Pulmonary artery endothelial cell (primary cell): ENCODE measurements at places on chromosomes 6 and 20.

DNA sequence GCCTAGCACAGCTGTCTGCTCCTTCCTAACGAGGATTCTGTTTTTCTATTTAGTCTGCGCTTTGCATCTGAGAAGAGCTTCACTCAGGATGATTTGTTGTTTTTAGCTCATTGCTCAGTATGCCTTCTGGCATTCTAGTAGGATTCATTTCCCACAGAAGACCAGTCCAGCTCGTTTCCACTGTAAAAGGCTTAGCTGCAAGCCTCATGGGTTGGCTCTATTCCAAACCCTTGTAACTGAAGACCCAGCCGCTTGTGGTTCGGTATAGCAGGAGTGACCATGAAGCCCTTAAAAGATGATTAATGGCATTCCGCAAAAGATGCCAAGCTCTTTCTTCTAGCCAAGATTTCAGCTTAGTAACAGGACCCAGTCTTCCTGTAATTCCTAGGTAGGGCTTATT, 7.2 kb downstream of the ADGRF1 start:
- peak; percentile 73 for DNase-seq

GRCh38 chr6:30104661-30105060, 8.2 kb downstream of the TRIM31 start:
- DNase-seq, result no peak

DNA sequence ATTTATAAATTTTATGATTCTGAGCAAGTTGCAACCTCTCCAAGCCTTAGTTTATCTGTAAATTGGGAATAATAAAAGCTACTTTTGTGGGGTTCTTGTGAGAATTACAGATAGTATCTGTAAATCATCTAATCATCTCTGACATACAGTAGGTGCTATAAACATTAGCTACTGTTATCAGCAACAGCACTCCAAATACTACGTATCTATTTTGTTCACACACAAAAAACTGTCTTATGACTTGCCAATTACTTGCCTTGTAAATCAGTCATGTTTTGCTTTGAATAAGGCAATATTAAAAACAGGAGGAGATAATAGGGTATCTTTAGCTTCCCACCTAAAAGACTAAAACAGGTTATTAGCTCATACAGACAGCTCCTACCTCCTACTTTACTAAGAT, 36.7 kb downstream of the DTNBP1 start:
- no peak for DNase-seq

DNA sequence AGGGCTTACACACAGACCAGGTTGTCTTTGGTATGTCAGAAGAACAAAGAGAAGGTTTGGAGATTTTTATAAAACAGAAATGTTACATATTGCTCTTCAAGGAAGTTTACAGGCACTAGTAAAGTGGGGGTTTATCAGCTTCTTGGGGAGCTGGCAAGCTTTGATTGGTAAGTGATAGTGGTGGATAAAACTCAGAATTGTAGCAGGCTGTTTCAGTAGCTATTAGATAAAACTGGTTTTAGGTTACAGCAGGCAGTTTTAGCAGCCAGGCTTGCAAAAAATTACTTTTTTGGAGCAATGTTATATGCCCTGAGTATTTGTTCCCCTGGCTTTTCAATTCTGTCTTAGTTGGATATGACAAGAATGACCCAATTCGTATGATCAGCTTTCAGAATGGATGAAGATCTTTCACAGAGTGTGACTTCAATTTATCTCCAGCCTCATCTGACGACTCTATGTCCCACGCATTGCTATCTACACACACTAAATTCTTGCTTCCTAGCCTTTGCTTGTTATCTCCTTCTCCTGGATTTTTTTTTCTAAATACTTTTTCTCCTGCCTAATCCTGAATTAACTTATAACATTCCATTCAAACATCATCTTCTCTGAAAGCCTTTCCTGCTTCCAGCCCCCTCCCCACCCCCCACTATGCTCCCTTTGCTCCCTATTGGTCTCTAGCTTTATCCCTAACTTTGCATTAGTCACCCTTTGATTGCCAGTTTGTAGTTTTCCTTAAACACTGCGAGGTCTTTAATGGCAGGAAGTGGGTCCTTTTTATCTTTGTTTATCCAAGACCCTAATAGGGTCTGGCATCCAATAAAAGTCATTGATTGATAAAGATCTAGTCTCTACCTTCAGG, 1.0 kb upstream of the TOMM34 start:
- no peak for DNase-seq

DNA sequence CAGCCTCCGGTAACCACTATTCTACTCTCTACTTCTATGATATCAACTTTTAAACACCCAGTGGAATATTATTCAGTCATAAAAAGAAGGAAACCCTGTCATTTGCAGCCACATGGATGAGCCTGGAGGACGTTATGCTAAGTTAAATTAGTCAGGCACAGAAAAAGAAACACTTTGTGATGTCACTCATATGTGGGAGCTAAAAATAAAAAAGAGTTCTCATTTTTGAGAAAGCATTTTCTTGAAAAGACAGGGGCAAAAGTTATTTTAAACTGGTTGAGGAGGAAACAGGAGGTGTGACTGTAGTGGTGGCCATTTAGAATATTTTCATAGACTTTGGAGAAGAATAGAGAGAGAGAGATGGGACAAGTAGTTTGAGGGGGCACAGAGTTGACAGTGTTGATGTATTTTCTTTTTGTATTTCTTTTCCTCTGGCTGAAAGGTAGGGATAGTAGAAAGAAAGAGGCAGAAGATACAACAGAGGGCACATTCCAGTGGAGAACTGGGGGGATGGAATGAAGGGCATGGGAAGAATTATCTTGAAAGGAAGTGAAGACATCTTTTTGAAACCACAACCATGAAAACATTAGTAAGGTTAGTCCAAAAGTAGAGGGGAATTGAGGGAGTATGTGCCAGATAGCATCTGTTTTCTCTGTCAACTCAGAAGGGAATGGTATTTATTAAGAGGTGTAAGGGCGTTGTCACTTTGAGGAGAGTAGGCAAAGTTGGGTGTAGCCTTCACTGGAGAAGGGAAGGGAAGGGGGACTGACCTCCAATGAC, 181.3 kb upstream of the GMDS start:
- DNase-seq, result no peak

DNA sequence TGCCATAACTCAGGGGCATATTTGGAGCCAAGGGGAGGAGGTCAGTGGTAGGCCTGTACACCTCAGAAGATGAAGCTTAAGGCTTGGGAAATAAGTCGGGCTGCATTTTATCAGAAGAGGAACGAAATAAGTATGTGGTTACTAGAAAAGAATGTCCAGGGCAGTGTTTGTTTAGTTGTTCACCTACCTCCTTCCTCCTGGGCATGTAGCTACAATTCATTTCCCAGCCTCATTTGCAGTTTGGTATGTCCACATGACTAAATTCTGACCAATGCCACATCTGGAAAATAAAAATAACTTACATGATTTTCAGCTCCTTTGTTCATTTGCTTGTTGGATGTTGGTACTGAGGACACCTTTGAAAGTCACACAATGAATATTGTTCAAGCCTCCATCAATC, 294.5 kb upstream of the RGS17 start:
- DNase-seq, result no peak

DNA sequence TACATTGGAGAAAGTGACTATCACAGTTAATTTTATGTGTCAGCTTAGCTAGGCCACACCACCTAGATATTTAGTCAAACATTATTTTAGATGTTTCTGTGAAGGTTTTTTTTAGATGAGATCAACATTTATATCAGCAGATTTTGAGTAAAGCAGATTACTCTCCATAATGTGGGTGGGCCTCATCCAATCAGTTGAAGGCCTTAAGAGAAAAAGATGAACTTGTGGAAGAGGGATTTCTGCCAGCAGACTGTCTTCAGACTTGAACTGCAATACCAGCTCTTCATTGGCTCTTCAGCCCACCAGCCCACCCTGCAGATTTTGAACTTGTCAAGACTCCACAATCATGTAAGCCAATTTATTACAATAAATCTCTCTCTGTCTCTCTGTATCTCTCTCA, 25.1 kb upstream of the FBXO30 start:
- no peak for DNase-seq

DNA sequence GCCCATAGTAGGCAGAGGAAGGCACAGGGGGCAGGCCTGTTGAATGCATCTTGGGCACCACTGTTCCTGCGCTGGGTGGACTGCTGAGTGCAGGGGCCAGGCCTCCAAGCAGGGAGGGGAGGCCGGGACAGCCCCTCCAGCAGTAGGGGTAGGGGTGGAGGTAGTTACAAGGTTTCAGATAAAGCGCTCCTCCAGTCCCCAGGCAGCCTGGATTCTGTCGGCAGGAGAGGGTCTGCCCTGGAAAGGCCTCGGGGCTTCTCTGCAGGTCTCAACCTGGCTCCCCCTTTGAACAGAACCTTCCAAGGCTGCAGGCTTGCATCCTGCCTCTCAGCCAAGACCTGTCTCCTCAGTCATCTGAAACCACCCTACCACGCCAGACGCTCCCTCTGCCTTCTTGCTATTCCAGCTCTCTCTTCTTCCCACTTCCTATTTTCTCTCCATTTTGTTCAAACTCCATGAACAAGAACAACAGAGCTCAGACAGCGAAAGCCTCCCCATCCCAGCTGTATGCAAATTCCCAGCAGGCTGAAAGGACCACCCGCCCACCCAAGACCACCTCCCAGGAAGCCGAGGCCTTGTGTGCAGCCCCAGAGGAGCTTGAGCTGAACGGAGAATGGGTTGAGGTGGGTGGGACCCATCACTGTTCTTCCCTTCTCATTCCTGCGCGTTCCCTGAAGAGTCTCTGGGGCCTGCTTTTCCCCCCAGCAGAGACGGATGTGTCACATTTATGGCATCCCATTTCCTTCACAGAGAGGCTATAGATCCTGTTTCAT, 1.4 kb downstream of the MLN start:
- DNase-seq, result no peak

- no peak for DNase-seq
Measured at GRCh38 chr20:41734506-41734945, 116.3 kb upstream of the CHD6 start.

GRCh38 chr20:57412347-57413029, 21.3 kb downstream of the RBM38 start:
- DNase-seq, result no peak

DNA sequence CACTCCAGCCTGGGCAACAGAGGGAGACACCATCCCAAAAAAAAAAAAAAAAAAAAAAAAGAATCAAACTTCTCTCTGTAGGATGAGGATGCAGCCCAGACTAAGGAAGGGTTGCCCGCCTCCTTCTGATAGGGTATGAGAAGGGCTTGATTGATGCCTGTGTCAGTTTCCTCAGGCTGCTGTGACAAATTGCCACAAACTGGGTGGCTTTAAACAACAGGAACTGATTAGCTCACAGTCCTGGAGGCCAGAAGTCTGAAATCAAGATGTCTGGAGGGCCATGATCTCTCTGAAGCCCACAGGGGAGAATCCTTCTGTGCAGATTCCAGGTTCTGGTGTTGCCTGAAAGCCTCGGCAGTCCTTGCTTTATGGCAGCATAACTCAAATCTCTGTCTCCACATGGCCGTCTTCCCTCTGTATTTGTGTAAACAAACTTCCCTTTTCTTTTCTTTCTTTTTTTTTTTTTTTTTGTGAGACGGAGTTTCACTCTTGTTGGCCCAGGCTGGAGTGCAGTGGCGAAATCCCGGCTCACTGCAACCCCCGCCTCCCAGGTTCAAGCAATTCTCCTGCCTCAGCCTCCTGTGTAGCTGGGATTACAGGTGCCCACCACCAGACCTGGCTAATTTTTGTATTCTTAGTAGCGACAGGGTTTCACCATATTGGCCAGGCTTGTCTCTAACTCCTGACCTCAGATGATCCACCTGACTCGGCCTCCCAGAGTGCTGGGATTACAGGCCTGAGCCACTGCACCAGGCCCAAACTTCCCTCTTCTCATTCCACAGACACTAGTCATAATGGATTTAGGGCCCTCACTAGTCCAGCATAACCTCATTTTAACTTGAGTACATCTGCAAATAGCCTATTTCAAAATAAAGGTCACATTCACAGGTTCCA, 11.2 kb upstream of the CDK19 start:
- no peak for DNase-seq

DNA sequence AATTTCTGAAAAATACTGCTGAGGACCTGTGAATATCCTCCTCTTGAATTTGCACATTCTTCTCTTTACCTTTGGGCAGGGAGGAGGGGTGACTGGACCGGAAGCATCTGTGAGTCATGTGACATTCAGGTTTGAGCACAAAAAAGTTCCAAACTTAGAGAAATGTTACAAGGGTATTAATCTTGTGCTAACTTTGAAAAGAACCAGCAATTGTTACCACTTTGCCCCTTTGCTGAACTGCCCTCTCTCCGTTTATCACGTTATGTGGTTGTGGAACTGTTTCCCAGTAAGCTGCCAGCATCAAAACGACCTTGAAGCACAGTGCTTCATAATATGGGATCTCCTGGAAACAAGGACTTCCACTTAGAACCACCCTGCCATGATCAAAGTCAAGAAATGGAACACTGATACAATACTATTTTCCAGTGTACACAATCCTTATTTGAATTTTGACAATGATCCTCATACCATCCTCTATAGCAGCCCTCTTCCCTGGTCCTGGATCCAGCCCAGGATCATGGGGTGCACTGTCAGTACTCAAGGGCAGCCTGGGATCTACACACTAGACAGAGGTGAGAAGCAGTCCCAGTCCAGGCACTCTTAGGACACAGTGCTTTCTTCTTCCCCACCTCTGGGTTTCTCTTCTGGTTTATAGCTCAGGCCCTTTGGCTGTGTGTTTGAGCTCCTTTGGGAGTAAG, 2.3 kb upstream of the TUBB1 start:
- DNase-seq, result no peak

DNA sequence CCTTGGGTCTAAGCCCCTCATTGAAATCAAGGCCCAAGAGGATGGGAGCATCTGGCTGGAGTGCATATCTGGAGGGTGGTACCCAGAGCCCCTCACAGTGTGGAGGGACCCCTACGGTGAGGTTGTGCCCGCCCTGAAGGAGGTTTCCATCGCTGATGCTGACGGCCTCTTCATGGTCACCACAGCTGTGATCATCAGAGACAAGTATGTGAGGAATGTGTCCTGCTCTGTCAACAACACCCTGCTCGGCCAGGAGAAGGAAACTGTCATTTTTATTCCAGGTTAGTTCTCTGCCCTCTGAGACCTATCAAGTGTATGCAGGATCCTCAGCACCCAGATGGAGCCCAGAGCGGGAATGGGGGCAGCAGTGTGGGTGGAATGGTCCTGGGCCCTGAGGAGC, 5.1 kb downstream of the BTN2A2 start:
- DNase-seq, result no peak

GRCh38 chr6:168355716-168356522, 36.3 kb upstream of the DACT2 start:
- no peak for DNase-seq

- no peak for DNase-seq
Measured at GRCh38 chr6:45521226-45521625, 143.5 kb upstream of the SUPT3H start.
